Suppressor macrophage (primary cell): ENCODE measurements at places on chromosomes 4 and X.

- DNase-seq, result no peak
These were observed 933.5 kb downstream of the C4orf33 start for GRCh38 chr4:130029442-130029841.

DNA sequence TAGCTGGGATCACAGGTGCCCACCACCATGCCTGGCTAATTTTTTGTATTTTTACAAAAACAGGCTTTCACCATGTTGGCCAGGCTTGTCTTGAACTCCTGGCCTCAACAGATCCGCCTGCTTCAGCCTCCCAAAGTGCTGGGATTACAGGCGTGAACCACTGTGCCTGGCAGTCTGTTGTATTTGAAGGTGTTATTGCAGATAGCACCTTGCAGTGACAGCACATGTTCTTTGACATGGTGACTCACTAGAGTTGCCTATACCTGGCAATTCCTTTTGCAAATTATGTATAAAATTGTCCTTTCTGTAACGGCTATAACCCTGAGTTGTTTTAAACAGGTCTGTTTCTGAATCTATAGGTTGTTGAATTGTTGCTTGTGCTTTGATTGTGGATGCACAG lies 7.9 kb downstream of the OGT start:
- no peak for DNase-seq

DNA sequence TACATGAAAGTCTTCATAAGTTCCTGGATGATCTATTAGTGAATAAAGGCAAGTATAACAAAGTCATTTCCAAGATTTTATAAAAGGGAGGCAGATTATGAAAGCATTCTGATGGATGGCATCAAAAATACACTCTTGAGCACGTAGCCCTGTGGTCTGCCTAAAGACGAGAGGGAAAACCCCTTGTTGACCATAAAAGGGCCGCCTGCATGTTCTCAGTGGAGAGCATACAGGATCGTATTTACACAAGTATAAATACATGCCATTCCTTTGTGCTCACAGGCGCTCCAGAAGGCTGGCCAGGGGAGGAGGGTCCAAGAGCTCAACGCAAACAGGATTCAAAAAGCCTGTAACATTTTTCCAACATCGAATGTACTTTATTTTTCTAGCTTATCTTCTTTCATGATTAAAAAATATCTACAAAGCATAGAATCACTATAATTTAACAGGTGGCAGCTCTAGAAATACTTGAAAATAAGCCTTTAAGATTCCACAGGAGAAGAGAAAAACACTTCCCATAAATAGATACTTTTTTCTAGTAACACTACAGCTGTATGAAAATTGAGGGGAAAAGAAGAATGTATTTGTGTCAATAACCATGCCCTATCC lies 29.6 kb downstream of the PDGFC start:
- DNase-seq, result no peak

DNA sequence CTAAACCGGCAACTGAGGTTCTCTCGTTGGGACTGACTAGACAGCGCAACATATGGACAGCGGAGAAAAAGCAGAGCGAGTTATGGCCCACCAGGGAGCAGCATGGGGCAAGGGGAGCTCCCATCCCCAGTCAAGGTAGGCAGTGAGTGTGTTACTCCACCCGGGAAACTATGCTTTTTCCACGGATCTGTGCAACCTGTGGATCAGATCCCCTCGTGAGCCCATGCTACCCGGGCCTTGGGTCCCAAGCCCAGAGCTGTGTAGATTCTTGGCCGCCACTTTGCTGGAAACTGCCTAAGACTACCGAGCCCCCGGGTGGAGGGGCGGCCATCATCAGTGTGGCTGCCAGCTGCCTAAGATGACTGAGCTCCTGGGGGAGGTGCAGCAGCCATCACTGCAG lies 140.9 kb downstream of the PAPSS1 start:
- DNase-seq, result no peak

GRCh38 chr4:1459722-1460511 lies 53.7 kb upstream of the NKX1-1 start:
- DNase-seq, result no peak

DNA sequence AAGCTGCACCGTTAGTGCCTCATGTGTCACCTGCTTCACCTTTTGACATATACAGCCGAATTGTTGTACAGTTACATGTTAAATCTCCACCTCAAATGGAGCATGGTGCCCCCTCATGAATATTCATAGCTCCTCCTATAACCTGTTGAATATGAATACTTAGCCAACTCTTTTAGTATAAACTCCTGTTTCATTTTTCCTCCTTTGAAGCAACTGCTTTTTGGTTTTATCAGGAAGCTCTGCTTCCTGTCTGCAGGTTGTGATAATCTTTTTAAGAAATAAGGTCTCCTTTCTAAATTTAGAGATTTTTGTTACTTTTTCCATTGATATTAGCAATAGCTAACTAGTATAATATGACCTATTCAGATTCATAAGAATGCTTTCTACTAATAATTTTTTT lies 1429.2 kb upstream of the AGA start:
- no peak for DNase-seq

DNA sequence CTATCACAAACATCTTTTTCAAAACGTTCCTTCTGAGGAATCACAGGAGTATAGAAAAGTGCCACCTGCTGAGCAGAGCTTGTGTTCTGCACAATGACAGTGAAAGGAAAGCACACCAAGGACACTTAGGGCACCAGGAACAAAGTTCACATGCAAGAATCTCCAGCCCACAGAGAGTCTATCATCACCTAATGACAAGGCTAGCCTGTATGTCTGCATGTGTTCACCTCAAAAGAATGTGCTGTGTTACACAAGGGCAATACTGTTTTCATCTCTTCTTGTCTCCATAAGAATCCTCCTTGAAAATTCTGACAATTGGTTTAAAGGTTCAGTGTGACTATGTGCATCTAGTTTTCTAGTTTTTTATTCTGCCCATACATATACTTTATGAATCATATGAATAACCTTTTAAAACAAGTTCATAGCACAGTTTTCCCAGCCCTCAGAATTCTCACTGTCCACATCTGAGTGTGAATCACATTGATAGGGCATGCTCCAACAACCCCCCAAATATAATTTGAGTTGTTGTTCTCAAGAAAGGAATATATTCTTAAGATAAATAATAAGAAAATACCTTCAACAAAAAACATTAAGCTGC lies 118.0 kb downstream of the PWWP3B start:
- DNase-seq, result no peak

- DNase-seq, result no peak
These were observed 746.3 kb upstream of the FAM241A start for GRCh38 chr4:111398906-111399330.

GRCh38 chr4:62162606-62163005 lies 962.5 kb downstream of the ADGRL3 start:
- DNase-seq, result no peak

- peak; percentile 49 for DNase-seq
These were observed 774 bp downstream of the FAM193A start for GRCh38 chr4:2537011-2537830.

DNA sequence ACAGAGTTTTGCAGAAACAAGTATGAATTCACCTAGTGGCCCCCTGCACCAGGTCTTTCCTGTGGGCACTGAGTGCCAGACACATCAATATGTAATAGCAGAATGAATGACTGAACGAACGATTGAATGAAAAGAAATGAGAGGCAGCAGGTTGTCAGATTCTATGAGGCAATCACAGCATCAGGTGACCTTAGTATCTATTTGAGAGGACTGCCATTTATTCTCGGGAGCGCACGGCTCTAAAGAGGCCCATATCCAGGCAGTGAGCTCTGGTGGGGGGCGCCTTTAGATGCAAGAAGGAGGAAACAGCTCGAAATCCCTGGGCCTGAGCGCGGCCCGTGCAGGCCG lies 528 bp upstream of the SLC25A4 start:
- no peak for DNase-seq
